Kidney (tissue), 22 donors: ENCODE measurements at places on chromosomes 4 and X.
A peak's percentile ranks its signal among the peaks of the same experiment; 100 is the strongest.

DNA sequence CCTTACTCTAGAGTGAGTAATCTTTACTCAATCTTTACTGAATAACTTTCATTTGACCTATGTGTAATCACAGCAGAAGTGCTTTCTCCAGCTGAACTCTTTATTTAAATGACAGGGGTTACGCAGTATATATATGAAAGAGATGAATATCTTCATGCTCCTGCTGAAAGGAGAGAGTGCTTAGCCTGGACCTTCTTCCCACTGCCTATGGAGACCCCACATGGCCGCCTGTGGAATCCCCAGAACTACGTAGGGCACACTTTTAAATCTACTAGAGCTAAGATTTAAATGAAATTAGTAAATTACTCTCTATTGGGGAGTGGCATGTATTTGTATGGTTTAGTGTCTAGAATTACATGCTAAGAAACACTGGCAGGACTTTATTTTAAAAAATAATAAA lies 391.2 kb downstream of the ANKRD50 start:
- no peak overlapping the region for H3K27ac ChIP-seq
- no peak for DNase-seq
- H3K4me1 ChIP-seq, result no peaks in the 10 kb centered on the region
- H3K27me3 ChIP-seq, result no peaks in the 10 kb centered on the region

- no peak for DNase-seq
- no peaks in the 10 kb centered on the region for H3K4me1 ChIP-seq
- H3K36me3 ChIP-seq, result peaks cover 23% of the 10 kb centered on the region
- no peak overlapping the region for H3K27ac ChIP-seq
- H3K27me3 ChIP-seq, result no peaks in the 10 kb centered on the region
- H3K4me3 ChIP-seq, result no peak overlapping the region
Measured at GRCh38 chr4:4461850-4462249, 74.9 kb downstream of the NSG1 start.

- H3K27me3 ChIP-seq, result no peaks in the 10 kb centered on the region
- H3K27ac ChIP-seq, result peak overlapping the region; percentile 85
- H3K4me3 ChIP-seq, result peak overlapping the region; percentile 96
Measured at GRCh38 chr4:143184217-143184502, 557 bp upstream of the USP38 start.

GRCh38 chr4:10115271-10115796 lies 1.3 kb downstream of the WDR1 start:
- peak overlapping the region; percentile 91 for H3K27ac ChIP-seq
- H3K4me3 ChIP-seq, result peak overlapping the region; percentile 85
- peaks cover 42% of the 10 kb centered on the region for H3K4me1 ChIP-seq
- peak; percentile 18 for DNase-seq
- H3K36me3 ChIP-seq, result no peaks in the 10 kb centered on the region

GRCh38 chrX:44904542-44905115 lies 31.6 kb downstream of the KDM6A start:
- H3K27me3 ChIP-seq, result no peaks in the 10 kb centered on the region
- H3K27ac ChIP-seq, result no peak overlapping the region
- no peaks in the 10 kb centered on the region for H3K36me3 ChIP-seq
- peaks cover 7% of the 10 kb centered on the region for H3K4me1 ChIP-seq
- H3K4me3 ChIP-seq, result no peak overlapping the region

GRCh38 chrX:70960730-70961129 lies 29.8 kb upstream of the SLC7A3 start:
- no peak for DNase-seq
- no peaks in the 10 kb centered on the region for H3K27me3 ChIP-seq
- no peak overlapping the region for H3K27ac ChIP-seq
- no peak overlapping the region for H3K4me3 ChIP-seq
- no peaks in the 10 kb centered on the region for H3K36me3 ChIP-seq

DNA sequence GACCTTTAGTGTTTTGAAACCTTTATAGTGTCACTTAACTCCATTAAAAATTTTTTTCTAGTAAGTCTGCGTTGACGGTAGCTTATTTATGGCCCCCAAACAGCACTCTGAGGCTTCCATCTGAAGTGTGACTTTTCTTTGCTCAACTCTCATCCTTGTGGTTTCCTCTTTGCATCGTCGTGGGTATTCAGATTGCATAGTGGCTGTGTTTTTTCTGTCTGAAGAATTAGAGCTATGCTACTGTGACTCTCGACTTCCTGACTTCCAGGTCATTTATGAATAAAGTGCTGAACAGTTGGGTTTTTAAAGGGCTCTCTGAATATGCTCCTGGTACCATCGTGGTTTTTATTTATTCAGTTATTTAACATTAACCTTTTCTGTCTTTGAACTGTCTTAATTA lies 44.9 kb downstream of the JADE1 start:
- H3K36me3 ChIP-seq, result peaks cover 70% of the 10 kb centered on the region
- H3K27me3 ChIP-seq, result no peaks in the 10 kb centered on the region
- H3K27ac ChIP-seq, result no peak overlapping the region
- H3K4me3 ChIP-seq, result no peak overlapping the region
- H3K4me1 ChIP-seq, result peaks cover 5% of the 10 kb centered on the region

- H3K4me3 ChIP-seq, result no peak overlapping the region
- no peaks in the 10 kb centered on the region for H3K36me3 ChIP-seq
- no peaks in the 10 kb centered on the region for H3K27me3 ChIP-seq
- no peak overlapping the region for H3K27ac ChIP-seq
- DNase-seq, result no peak
- H3K4me1 ChIP-seq, result no peaks in the 10 kb centered on the region
Measured at GRCh38 chrX:49949961-49950360, 27.6 kb downstream of the CLCN5 start.

DNA sequence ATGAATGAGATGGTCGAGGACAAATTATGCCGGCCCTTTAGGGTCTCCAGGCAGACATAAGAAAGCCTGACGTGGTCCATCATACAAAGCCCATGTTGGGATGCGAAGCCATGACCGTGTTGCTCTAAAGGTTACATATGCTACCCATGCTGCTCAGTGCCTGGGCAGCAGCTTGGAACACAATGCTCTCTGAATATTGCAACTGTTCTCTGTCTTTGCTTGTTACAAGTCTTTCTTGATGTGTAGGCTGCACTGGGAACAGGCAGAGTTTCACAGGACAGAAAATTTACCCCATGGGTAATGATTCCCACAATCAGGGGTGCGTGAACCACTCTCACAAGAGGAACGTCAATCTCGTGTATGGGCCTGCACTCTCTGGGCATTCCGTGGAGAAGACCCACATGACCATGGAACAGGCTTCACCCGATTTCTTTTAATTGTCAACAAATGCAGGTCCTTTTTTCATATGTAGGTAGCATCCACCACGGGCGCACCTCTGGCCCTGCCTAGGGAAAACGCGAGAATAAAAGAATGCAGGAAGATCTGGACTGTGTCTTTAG lies 66.3 kb downstream of the NBDY start:
- no peak overlapping the region for H3K27ac ChIP-seq
- no peak overlapping the region for H3K4me3 ChIP-seq
- no peaks in the 10 kb centered on the region for H3K4me1 ChIP-seq
- H3K27me3 ChIP-seq, result no peaks in the 10 kb centered on the region
- no peak for DNase-seq

GRCh38 chrX:132692066-132692465 lies 203.2 kb upstream of the MBNL3 start:
- no peaks in the 10 kb centered on the region for H3K4me1 ChIP-seq
- DNase-seq, result no peak

- H3K4me3 ChIP-seq, result no peak overlapping the region
- no peaks in the 10 kb centered on the region for H3K36me3 ChIP-seq
- no peaks in the 10 kb centered on the region for H3K4me1 ChIP-seq
- no peak overlapping the region for H3K27ac ChIP-seq
- H3K27me3 ChIP-seq, result no peaks in the 10 kb centered on the region
Measured at GRCh38 chr4:41814565-41814964, 66.0 kb upstream of the PHOX2B start.

DNA sequence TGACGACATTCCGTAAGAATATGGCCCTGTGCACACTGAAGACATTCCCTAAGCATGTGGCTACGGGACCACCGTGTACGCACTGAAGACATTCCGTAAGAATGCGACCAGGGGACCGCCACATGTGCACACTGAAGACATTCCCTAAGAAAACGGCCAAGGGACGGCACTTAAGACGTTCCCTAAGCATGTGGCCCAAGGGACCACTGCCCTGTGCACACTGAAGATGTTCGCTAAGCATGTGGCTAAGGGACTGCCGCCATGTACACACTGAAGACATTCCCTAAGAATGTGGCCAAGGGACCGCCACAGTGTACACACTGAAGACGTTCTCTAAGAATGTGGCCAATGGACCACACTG lies 21.4 kb downstream of the DHRSX start:
- no peaks in the 10 kb centered on the region for H3K4me1 ChIP-seq
- H3K4me3 ChIP-seq, result no peak overlapping the region
- H3K27me3 ChIP-seq, result no peaks in the 10 kb centered on the region
- H3K36me3 ChIP-seq, result no peaks in the 10 kb centered on the region
- no peak overlapping the region for H3K27ac ChIP-seq
